ENCODE measurements at places on chromosomes 1 and 21.
A peak's percentile ranks its signal among the peaks of the same experiment; 100 is the strongest.

DNA sequence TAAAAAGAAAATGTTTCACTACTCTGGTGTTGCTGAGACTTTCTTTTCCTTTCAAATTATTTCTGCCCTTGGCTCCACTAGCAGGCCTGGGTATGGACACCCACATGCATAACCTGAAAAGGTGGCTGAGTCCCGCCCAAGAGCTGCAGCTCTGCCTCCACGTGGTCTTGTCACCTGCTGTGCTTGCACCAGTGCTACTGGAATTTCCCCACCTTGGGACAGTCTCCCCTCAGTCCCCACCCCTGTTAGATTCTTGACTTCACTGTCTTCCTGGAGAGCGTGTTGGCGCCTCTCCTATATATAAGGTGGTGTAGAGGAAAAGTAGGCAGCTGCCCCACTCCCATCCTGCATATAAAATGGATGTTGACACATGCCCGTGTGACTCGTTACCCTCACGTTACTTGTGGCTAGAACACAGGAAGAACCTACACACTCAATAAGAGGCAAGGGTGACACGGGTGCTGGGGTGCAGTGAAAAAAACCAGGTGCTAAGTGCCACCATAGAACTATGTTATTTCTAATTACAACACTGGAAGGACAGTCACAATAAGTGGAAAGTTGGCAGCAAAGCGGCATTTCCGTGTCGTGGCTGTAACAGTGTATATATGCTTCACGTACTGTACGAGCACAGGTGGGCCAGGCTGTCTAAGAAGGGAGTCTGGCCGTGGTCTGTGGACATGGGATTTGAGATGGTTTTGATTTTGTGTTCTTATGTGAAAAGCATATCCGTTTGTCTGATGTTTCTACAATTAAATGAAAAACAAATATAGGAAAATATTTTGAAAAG, 61.0 kb downstream of the POFUT2 start:
- DNase-seq = no peak

DNA sequence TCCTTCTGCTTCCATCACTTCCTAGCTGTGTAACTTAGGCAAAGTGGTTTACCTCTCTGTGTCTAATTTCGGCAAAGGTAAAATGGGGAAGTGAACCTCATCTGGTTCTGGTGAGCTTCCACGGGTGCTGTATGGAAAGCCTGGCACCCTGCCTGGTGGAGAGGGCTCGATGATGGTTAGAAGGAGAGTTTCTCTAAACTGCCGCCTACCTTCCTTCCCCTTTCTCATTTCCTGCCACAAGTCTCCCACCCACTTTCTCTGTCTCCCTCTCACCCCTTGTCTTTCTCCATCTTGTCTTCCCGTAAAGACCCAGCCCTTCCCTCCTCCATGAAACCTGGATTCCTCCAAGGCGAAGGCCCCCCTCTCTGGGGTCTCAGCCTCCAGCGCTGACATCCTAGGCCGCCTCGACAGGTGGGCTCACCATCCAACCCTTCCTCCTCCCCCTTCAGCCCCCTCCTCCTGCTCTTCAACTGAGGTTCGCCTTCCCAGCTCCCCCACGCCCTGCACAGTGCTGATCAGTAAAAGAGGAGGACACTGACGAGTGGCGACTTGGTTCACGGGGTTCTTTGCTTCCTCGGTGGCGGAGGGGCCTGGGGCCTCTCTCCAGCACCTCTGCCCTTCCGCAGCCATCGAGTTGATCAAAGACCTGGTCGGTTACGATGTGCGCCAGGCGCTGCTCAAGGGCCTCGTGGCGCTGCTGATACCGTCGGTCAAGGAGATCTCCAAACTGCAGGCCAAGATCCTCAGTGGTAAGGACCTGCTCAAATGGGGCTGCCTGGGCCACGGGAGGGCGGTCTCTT, 7.3 kb downstream of the RNU5D-1 start:
- DNase-seq = peak; percentile 98

DNA sequence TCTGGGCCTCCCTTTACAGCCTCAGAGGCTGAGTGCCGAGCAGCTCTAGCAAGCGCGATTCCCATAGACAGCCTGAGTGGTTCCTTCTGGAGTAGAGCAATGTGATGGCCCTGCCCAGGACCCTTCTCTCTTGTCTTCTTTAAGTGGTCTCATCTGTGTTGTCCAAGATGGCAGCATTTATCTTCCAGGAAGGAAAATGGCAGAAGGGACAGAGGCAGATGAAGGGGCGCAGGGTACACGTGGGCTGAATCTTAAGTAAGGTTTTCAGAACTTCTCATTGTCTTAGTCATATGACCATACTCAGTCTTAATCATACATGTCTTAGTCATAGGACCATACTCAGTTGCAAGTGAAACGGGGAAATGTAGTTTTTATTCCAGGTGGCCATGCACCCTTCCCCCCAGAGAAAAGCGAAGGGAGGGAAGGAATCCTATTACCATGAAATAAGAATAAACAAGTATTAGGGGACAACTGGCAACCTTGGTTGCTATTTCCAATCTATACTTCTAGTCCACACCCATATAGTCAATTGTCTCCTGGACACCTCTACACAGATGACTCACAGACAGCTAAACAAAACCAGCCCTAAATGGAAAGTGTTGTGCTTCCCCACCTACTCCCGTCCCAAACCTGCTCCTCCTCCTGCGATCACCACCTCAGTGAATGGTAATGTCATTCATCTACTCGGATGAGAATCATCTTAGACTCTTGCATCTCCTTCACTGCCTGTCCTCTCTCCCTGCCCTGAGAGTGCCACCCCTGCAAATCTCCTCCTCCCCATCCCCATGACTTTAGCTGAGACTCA, 13.3 kb downstream of the OVAAL start:
- DNase-seq = no peak

- DNase-seq = no peak
Observed at GRCh38 chr1:97108179-97108578, 386.6 kb downstream of the PTBP2 start.

DNA sequence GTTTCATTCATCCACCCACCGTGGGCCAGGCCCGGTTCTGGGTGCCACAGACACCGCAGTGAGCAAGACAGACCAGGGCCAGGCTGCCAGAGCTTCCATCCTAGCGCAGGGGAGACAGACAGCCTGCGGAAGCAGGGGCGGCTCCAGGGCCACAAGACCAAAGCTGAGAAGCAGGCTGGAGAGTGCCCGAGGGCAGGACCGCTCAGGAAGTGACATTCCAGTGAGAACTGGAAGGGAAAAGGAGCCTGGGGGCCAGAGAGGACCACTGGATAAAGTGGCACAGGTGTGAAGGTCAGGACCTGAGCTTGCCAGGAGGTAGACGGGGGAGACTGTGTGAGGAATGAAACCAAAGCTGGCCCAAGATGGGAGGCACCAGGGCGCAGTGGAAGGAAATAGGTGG, 59.5 kb upstream of the EFHD2 start:
- DNase-seq = no peak

- no peak for DNase-seq
Observed at GRCh38 chr1:56495538-56495937, 83.8 kb downstream of the PLPP3 start.

GRCh38 chr1:89734442-89734841, 86.4 kb upstream of the LRRC8D start:
- no peak for DNase-seq

DNA sequence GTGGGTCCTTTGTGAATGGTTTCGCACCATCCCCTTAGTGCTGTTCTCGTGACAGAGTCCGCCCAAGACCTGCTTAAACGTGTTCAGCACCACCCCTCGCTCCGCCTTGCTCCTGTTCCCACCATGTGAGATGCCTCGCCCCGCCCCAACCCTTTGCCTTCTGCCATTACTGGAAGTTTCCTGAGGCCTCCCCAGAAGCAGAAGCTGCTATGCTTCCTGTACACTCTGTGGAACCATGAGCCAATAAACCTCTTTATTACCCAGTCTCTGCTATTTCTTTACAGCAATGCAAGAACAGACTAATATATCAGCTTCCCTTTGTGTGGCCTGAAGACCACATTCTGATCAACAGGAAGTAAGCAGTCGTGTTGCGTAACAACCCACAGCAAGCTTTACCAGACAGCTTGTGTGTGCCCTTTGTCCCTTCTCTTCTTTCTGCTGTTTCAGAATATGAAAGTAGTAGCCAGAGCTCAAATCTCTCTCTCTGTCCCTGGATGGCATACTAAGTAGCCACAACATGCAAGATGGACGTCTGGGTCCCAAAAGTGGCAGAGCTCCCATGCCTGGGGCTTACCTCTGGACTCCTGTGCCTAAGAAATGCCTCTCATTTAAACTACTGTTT, 14.1 kb downstream of the HENMT1 start:
- DNase-seq = peak; percentile 97

- DNase-seq = no peak
Observed at GRCh38 chr1:117244306-117244705, 33.6 kb upstream of the VTCN1 start.
